ENCODE measurements at places on chromosomes 7 and 10.

GRCh38 chr7:52021343-52021742, 704.7 kb upstream of the COBL start:
- no peaks in the 10 kb centered on the region for H3K36me3 ChIP-seq
- H3K4me3 ChIP-seq: no peak overlapping the region
- H3K27me3 ChIP-seq: no peaks in the 10 kb centered on the region
- no peaks in the 10 kb centered on the region for H3K4me1 ChIP-seq
- no peak for DNase-seq

GRCh38 chr10:16809074-16809718, 8.0 kb downstream of the RSU1 start:
- H3K27ac ChIP-seq: no peak overlapping the region
- H3K4me3 ChIP-seq: no peak overlapping the region
- H3K27me3 ChIP-seq: no peaks in the 10 kb centered on the region
- peaks cover 18% of the 10 kb centered on the region for H3K36me3 ChIP-seq

- H3K27me3 ChIP-seq: no peaks in the 10 kb centered on the region
- H3K4me1 ChIP-seq: peaks cover 30% of the 10 kb centered on the region
- no peak overlapping the region for H3K27ac ChIP-seq
Observed at GRCh38 chr10:34124522-34125035, 690.5 kb downstream of the PARD3 start.

DNA sequence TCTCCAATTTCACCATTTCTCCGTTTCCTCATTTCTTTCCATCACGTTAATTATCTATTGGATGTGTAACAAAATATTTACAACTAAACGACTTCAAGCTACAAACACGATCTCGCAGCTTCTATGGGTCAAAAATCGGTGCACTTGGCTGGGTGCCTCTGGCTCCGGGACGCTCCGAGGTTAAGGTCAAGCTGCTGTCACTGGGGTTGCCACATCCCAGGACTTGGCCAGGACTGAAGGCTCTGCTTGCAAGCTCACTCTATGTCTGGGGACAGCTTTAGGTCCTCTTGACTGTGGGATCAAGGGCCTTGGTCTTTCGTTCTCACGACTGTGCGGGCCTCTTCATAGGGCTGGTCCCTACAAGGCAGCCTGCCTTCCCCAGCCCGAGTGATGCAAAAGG, 159.7 kb downstream of the CCDC3 start:
- H3K4me3 ChIP-seq: no peak overlapping the region
- H3K27ac ChIP-seq: peak overlapping the region; percentile 23
- H3K36me3 ChIP-seq: no peaks in the 10 kb centered on the region
- DNase-seq: no peak

Measured in nephron progenitor cell (in vitro differentiated cells).